Renal cortex interstitium (tissue), 15 donors: ENCODE measurements at places on chromosomes 1 and 21. TPM values are rescaled to one million over a fixed set of nuclear protein-coding genes. Genes with fewer than 3 reads are reported as not detected.

AIM2 gene
- polyA plus RNA-seq: not detected

TRIM46 gene
- polyA plus RNA-seq: 4.0 TPM

SIM2 gene
- polyA plus RNA-seq: 20.6 TPM

ETNK2 gene
- polyA plus RNA-seq: 22.8 TPM
